ENCODE measurements at places on chromosomes 3 and 15.

DNA sequence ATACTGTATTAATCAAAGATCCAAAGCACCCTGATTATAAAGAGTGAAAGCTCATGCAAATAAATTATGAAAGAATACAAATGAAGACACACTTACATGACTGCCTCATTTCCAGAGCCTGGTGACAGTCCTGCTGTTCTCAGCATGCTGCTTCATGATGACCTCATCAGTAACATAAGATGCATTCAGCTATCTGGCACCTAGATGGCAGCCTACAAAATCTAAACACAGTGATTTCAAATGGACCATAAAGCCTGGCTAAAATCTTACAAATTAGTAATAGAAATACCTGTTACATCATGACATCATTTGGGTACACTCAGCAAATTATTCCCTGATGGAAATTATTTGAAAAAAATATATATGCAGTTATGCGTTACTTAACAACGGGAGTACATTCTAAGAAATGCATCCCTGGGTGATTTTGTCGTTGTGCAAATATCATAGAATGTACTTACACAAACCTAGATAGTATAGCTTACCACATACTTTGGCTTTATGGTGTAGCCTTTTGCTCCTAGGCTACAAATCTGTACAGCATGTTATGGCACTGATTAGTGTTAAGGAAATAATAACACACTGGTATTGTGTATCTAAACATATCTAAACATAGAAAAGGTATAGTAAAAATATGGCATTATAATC, 207.2 kb downstream of the EPHA3 start:
- no peak for DNase-seq

GRCh38 chr3:32972482-32973146, 21.2 kb downstream of the CCR4 start:
- DNase-seq, result no peak

GRCh38 chr3:28322464-28322863, 26.1 kb upstream of the ZCWPW2 start:
- DNase-seq, result no peak

GRCh38 chr15:60070838-60071493, 66.9 kb downstream of the FOXB1 start:
- no peak for DNase-seq

DNA sequence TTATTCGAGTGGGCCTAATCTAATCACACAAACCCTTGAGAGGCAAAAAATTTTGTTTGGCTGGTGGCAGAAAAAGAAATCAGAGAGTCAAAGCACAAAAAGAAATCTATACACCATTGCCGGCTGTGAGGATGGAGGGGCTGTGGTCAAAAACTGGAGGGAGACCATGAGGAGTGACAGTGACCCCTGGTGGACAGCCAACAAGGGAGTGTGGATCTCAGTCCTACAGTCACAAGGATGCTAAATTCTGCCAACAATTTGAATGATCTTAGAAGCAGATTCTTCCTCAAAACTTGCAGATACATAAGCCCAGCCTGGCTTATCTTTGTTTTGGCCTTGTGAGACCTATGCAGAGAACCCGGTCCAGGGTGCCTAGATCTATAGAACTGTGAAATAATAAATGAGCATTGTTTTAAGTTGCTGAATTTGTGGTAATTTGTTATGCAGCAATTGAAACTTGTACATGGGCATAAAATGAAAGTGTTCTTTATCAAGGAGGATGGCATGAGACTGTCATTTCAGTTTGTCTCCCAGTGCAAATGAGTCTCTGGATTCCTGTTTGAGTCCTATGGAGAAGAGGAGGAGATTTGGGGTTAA, 103.0 kb upstream of the ARHGEF26 start:
- no peak for DNase-seq

GRCh38 chr3:142650001-142650693, 54.0 kb downstream of the PLS1 start:
- DNase-seq, result no peak

- DNase-seq, result no peak
These were observed 489 bp downstream of the HDGFL3 start for GRCh38 chr15:83207009-83207659.

- no peak for DNase-seq
These were observed 6.4 kb upstream of the FAM219B start for GRCh38 chr15:74913041-74913440.

- DNase-seq, result no peak
These were observed 54.9 kb downstream of the EPHA6 start for GRCh38 chr3:96869316-96869715.

GRCh38 chr3:196177967-196178366, 33.2 kb downstream of the ZDHHC19 start:
- no peak for DNase-seq
